Stimulated activated CD4-positive, alpha-beta T cell treated with anti-CD3 and anti-CD28 coated beads, Interleukin-2, amount 100 ng/mL, for 24 hours (primary cell): ENCODE measurements at places on chromosomes 1 and 21.

DNA sequence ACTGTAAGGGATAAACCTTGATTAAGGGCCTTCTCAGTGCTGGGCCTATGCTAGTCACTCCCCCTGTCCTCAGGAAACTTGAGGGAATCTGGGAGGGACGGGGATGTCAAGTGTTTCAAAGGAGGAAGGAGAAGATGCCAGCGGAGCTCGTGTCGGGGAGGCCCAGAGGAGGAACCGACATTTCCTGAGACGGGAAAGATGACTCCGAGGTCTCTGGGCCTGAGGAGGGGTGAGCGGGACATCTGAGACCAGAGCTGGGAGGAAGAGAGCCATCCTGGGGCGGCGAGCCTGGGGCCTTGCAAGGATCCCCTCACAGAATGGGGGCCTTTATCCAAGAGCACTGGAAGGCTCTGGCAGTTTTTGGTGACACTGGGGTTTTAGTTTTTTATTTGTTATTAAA lies 10.4 kb downstream of the SLC66A1 start:
- no peak for DNase-seq

- no peak for DNase-seq
These were observed 7.1 kb downstream of the C1orf226 start for GRCh38 chr1:162388615-162389014.

- DNase-seq = peak; percentile 51
These were observed 618 bp downstream of the CLCC1 start for GRCh38 chr1:108962681-108963051.

DNA sequence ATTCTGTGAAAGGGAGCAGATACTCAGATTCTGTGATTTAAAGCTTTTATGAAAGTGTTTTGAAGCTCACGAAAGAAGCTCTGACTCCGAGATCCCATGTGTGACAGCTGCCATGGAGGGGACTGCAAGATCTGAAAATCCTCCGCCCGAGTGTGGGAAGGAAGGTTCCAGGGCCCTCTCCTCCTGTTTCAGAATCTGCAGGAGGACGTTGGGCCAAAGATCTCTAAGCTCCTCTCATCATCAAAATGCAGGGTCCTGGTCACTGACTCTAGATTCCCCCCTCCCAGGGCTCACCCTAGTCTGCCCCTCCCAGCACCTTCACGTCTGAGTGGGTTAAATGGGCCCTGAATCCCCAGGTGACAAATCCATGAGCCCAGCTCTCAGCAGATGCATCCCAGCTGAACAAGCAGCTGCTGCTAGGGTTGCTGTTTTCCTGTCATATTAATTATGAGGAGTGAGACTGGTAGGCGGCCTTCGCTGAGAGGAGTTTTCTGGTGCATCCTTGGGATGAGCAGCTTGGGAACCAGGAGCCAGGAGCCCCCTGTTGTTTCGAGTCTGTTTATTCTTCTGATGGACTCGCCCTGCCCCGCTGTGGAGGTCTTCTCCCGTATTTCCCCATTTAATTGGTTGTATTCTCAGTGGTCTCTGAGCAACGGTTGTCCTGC lies 402.0 kb downstream of the MATN1 start:
- no peak for DNase-seq

GRCh38 chr1:226126824-226127569 lies 59.5 kb downstream of the ACBD3 start:
- no peak for DNase-seq

- no peak for DNase-seq
These were observed 87.6 kb downstream of the PDE9A start for GRCh38 chr21:42741066-42741465.

- DNase-seq = no peak
These were observed 7.3 kb downstream of the NID1 start for GRCh38 chr1:236057546-236057945.
